Fibroblast of mammary gland (primary cell): ENCODE measurements at places on chromosomes 1 and 21.
A peak's percentile ranks its signal among the peaks of the same experiment; 100 is the strongest.

DNA sequence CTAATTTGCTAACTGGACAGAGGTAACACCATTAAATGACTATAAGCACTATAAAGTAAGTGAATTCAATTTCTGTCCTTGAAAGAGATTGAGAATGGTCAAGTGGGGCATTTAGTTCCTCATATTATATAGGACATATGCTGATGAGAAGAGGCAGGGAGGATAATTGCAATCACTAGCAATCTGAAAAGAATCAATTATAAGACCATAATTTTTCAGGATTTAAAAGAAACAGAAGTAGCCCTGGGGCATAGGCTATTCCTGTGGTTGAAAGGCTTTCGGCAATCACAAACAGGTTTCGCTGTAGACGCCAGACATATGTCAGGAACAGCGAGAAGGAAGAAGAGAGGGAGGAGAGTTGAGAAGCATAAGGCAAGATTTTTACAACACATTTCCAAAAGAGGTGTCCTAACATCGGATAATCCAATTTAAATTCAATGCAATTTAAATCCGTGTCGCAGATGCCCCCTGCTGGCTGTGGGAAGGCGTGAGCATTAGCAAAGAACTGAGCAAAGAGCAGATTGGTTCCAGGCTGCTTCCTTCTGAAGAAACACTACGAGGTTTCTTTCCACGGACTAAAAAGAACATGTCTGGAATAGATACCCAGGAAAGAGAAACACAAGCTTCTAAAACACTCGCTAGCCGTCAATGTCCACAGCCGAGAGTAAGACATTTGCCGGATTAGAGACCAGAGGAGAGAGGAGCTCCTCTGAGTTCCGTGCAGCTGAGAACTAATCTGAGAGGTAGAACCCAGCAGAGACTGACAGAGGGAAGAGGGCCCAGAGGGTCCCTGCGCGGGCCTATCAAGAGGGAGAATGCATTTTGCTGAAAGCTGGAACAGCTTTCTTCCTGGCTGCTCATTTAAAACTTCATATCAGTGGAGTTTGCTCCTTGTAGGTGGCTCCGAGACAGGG lies 27.9 kb downstream of the RGS5 start:
- DNase-seq: peak; percentile 75

GRCh38 chr1:5847013-5847659 lies 145.1 kb downstream of the NPHP4 start:
- peak; percentile 12 for DNase-seq

DNA sequence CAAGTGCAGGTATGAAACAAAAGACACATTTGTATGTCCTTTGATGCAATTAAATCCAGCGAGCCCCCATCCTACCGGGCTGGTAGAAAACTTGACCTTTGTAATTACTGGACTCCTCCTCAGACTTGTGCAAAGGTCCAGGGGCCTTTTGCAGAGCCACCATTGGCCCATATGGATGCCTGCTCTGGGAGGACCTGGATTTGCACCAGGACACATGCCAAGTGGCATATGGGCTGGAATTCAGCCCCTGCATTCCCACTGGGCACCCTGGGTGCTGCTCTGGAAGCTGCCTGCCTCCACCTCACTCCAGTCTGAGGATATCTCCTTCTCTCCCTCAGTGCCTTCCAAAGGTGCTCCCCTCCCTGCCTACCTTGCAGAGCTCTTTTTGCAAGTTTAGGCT lies 36.0 kb downstream of the LACTBL1 start:
- no peak for DNase-seq

DNA sequence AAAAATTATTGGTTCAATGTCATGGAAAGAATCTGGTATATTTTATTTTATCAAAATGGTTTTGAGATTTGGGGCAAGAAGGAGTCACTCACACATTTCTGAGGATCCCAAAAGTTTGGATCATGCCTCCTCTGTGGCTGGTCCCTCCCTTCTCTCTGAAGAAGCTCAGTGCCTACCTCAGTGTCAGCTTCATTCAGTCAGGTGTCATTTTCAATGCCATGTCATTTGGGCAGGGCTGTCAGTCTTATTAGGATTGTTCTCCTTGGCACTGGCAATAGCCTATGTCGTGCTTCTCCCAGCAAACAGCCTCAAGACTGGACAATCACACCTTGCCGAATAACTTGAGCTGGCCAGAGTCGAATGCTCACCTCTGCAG lies 264.5 kb upstream of the CAMK1G start:
- no peak for DNase-seq

DNA sequence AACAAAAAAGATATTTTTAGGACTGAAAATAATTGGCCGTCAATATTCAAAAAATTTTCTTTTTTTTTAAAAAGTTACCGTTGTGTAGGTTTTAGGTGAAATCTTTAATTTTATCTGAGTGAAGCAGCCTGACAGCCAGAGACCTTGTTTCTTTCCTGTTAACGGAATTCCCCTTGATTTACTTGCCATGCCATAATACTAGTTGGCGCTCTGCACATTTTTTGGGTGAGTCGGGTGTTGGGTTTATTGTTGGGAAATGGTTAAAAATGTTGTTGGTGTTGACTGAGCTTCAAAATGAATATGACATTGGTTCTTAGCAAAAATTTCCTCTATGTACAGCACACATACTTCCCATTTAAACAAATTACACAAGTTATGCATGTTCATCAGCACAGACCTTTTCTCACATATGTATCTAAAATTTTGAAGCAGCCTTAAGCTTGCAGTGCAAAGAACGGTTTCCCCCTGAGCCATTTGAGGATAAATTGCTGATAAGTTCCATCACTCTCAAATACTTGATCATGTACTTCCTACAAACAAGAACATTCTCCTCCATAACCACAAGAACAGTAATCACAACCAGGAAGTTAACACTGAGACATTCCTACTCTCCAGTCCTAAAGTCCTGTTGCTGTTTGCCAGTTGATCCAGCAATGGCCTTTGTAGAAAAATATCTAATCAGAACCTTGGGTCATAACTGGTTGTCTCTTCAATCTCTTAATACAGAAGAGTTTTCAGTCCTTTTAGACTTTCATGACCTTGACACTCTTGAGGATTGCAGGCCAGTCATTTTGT lies 34.2 kb downstream of the CAMTA1 start:
- peak; percentile 27 for DNase-seq

- peak; percentile 48 for DNase-seq
Observed at GRCh38 chr21:29265690-29266479, 32.8 kb upstream of the BACH1 start.
